ENCODE measurements at places on chromosomes 6 and 20.
A peak's percentile ranks its signal among the peaks of the same experiment; 100 is the strongest.

DNA sequence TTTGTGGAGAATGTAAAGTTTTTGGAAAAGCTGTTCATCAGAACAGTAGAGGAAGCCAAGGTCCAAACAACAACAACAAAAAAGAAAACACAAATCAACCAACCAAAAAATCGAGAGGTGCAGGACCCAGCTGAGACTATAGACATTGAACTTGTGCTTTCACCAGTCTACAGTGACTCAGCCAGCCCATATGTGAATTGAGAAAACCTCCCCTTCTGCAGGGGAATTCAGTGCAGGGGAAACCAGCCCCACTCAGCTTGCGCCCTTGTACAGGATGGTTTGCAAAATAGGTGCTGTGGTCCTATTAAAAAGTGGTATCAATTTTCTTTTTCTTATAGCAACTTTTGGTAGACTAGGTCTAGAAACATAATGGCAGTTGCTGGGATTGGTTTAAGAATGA, 21.3 kb downstream of the MLIP start:
- DNase-seq: no peak

- DNase-seq: no peak
Measured at GRCh38 chr6:20148433-20148832, 63.8 kb downstream of the MBOAT1 start.

DNA sequence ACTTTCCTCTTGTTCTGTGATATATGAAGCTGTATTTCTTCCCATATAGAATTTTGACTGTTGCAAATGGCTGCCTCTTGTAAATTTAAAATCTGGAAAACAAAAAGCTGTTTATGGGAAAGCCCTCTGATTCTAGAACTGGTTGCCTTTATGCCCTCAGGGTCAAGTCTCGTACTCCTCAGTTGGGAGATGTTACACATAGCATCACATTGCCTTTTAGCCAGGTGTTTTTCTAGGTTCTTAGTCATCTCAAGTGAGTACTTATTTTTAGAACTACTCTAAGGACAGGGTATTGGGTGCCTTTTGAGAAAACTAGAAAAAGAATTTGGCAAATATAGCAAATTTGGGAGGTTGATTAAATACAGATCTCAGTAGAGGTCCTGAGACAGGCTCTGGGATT, 58.5 kb downstream of the ANKS1A start:
- no peak for DNase-seq

DNA sequence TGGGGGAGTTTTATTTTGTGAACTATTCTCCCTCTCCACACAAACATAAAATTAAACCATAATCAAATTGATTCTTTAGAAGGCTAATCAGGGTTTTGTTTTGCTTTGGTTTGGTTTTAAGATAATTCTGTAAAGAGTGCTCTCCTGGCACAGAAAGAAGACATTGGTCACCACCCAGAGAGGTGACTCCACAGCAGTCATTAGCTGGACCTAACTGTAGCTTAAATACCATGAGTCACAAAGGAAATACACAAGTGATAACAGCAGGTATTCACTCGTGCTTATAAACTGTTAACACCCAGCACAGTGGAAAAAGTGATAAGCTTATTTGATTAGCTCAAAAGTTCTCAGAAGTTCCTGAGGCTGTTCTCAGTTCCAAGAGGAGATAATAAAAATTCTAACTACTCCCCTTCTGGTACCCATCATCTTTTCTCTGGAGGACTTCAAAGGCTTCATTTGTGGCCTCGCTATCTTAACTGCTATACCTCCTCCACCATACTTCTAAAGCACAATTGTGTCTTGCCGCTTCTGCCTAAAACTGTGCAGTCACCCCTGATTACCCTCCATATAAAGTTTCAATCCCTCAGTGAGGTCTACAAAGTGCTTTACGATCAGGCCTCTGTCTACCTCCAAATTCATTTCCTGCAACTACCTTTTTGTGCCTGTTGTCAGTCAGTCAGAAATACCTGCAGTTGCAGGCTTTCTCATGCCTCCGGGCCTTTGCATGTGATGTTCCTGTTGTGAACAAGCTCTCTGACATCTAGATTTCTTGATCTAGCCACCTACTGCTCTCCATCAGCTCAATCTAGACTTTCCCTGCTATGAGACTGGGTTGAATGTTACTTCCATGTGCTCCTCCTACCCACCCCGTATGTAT, 201.1 kb downstream of the SAMD5 start:
- no peak for DNase-seq

DNA sequence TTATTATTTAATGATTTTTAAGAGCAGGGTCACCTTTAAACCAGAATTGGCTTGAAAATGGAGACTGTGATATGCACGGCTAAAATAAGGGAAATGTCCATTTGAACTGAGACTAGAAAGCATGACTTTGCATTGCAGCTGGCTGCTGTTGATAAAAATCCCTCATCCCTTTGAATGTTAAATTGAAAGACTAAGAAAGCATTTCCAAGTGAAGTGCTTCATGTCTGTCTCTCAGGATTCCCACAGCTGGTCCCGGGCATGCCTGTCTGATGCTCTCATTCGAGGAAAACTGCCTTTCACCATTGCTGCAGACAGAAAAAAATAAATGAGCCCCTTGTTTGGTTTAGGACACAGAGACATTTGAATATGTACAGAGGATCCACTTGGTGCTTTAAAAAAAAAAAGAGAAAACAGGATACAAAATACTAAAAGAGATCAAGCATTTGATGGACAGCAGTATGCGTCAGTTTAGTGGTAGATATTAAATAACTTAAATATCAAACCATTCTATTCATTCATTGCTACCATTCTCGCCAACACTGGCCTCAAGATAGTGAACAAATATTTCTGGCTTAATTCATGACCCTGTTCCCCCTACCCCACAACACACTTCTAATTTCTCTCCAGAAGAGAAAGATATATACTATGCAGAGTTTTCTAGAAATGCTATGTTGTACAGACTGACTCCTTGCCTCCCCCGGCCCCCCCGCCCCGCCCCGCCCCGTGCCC, 55.0 kb downstream of the TBC1D7 start:
- no peak for DNase-seq

GRCh38 chr20:59776626-59777330, 156.7 kb downstream of the SYCP2 start:
- DNase-seq: no peak

DNA sequence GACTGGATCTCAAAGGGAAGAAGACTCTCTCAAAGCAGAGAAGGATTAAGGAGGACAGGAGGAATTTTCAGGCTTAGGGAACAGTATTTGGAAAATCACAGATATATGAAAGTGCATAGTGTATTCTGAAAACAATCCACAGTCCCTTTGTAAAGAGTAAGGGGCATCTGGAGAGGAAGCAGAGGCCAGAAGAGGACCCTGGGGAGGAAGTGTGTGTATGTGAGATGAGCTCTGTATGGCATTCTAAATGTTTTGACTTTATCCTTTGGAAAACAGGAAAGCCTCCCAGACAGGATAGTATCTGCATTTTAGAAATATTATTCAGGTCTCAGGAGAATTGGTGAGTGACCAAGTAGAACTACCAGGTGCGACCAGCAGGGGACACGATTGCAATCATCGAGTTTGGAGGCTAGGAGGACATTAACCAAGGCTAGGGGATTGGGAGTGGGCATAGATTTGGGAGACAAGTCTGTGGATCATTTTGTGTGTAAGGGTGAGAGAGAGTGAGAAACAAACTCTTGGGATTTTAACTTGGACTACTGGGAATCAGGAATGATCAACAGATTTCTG, 38.3 kb upstream of the FAM184A start:
- no peak for DNase-seq

DNA sequence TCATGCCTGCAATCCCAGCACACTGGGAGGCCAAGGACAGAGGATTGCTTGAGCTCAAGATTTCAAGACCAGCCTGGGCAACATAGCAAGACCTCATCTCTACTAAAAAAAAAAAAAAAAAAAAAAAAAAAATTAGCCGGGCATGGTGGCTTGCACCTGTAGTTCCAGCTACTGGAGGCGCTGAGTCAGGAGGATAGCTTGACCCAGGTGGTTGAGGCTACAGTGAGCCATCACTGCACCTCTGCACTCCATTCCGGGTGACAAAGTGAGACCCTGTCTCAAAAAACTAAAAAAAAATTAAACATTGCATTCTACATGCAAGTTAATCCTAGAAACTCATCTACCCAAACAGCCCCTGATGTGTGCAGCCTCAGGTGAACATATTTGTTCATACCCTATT, 7.3 kb upstream of the TRAM2 start:
- no peak for DNase-seq

- no peak for DNase-seq
Measured at GRCh38 chr6:46353528-46353927, 137.7 kb downstream of the RCAN2 start.

GRCh38 chr6:91633374-91634111, 1046.7 kb upstream of the MAP3K7 start:
- DNase-seq: no peak

DNA sequence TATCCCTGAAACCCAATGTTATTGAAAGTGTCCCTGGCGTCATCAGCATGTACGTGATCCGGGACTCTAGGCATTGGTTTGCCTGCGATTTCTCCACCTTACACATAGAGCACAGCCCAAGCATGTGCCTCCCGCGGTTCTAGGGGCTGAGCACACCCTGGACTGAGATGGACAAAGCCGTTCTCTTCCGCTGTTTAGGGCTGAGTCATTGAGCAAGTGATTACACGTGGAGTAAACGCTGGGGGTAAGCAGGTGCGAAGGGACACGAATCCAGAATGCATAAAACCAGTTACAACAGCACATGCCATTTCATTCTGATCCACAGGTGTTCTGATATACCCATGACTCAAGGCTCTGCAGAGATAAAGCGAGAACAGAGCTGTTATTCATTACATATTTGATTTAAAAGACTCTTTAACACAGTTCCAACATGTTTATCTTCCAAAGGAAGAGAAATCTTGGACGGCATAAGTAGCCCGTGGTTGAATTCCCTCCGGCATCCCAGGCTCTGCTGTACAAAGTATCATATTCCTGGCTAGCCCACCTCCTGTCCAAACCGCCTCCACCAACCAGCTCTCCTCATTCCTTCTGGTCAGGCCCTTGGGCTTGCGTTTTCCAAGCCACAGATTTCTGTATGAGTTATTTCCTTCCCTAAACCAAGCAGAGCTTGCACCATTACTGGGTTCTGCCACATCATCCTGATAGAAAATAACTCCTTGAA, 36.1 kb upstream of the THBS2 start:
- DNase-seq: no peak

- no peak for DNase-seq
Measured at GRCh38 chr6:41731561-41732086, 3.8 kb downstream of the TFEB start.

GRCh38 chr20:18739751-18740166, 73.8 kb upstream of the SCP2D1 start:
- DNase-seq: peak; percentile 71

GRCh38 chr20:19773471-19773870, 15.4 kb downstream of the RIN2 start:
- DNase-seq: no peak

GRCh38 chr20:58723628-58723984, 31.0 kb downstream of the NPEPL1 start:
- DNase-seq: no peak

DNA sequence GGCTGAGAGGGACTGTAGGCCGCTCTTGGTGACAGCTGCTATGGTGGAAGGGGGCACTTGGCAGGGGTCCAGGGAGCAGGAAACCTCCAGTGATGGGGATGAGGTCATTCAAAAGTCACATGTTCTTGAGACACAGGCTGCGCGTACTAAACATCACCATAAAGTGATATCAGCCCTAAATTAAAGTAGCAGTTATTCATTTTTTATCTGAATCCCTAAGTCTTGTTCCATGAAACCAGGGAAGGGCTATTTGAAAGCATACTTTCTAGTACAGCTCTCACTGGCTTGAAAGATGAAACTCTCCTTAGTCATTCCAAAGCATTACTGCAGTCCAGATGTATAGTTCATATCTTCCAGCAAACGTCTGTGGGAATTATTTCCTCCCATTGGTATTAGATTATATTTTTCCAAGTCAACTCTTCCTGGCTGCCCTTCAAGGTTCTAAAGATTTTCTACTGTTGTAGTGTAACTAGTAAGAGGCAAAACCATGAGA, 373.1 kb downstream of the CD109 start:
- no peak for DNase-seq

DNA sequence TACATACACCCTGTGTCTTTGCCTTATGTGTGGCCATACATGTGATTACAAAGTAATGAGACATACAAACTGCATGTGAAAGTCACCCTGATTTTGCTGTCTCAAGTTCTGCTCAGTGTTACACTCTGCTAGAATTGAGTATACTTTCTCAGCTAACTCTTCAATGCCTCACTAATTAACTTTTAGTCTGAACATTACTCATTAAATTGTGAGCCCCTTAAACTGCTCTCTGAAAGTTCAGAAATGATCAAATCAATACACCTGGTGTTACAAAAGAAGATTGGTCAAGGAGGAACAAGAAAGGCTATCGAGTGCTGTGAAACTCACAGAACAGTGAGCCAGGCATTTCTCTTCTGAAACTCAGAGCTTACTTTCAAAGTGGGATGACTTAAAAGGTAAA, 71.3 kb downstream of the MKKS start:
- no peak for DNase-seq

- DNase-seq: no peak
Measured at GRCh38 chr20:34514897-34515483, 1.2 kb upstream of the DYNLRB1 start.

DNA sequence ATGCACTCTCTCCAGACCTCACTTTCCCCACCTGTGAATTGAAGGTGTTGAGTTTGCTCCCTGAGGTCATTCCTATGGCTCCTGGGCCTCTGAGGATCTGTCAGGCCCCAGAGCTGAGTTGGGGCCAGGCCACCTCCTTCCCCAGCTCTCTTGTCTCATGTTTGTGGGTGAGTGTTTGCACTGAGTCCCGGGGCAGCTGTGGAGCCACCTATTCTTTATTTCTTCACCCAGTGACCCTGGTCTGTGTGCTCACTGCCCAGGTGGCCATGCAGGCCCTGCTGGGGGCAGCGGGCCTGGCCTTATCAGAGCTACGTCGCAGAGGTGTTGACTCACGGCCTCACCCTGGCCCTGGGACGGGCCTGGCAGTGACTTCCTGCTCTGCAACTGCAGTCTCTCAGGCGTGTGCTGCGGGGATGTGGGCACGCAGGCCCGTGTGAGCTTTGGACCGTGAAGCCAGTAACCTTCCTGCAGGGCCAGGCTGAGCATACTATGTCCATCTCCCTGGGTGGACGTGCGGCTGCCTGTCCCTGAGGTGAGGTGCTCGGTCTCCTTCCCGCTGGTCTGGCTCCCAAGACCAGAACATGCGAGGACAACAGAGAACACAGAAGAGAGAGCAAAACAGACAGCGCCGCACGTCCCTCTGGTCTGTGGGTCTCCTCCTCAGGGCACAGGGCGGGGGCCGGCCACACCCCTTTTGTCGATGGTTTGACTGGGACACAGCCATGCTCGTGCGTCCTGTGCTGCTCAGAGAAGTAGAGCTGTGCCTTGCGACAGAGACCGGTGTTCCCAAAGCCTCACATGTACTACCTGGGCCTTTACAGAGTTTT, 12.1 kb downstream of the TMEM181 start:
- no peak for DNase-seq

GRCh38 chr6:13314806-13315205, 13.5 kb downstream of the TBC1D7 start:
- no peak for DNase-seq

DNA sequence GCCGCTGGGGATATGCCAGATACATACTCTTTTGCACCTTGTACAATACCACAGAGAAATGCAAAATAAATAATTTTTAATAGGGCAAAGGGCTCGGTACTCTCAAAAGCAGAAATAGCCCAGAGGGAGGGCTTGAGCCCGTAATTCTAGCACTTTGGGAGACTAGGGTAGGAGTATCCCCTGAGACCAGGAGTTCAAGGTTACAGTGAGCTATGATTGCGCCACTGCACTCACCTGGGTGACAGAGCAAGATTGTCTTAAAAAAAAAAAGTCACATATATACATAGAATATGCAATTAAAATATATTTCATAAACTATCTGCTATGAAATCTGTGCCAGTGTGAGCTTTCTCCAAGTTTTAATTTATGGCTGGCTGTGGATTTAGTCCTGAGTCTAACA, 818 bp upstream of the TRMT11 start:
- DNase-seq: no peak
